ENCODE measurements at places on chromosomes 6 and 20.

GRCh38 chr6:121597654-121598053 lies 162.2 kb downstream of the GJA1 start:
- no peak for DNase-seq

DNA sequence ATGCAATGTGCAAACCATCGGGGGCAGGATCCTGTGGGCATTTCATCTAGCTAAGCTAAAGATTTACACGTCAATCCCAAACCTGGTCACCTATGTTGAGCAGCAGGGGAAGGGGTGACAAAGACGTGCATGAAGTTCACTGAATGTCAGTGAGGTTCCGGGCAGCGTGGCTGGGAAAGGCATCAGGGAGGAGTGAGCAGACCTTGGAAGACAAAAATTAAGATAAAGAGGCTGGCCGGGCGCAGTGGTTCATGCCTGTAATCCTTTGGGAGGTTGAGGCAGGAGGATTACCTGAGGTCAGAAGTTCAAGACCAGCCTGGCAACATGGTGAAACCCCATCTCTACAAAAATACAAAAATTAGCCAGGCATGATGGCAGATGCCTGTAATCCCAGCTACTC lies 126.1 kb downstream of the PREX1 start:
- no peak for DNase-seq

DNA sequence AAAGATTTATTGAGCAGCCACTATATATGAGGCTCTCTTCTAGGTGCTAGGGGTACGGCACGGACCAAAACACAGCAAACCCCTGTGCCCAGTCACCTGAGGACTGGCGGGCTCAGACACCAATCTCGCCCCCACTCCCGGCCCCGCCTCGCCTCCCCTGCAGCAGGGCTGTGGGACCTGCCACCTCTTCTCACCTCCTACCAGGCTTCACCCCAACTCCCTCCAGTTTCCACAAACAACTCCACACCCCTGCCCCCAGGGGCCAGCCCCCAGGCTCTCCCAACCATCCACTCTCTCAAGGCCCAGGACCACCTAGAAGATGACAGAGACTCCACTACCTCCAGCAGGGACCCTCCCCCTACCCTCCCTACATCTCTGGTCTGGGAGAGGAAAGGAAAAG lies 6.5 kb downstream of the TFEB start:
- DNase-seq: no peak

DNA sequence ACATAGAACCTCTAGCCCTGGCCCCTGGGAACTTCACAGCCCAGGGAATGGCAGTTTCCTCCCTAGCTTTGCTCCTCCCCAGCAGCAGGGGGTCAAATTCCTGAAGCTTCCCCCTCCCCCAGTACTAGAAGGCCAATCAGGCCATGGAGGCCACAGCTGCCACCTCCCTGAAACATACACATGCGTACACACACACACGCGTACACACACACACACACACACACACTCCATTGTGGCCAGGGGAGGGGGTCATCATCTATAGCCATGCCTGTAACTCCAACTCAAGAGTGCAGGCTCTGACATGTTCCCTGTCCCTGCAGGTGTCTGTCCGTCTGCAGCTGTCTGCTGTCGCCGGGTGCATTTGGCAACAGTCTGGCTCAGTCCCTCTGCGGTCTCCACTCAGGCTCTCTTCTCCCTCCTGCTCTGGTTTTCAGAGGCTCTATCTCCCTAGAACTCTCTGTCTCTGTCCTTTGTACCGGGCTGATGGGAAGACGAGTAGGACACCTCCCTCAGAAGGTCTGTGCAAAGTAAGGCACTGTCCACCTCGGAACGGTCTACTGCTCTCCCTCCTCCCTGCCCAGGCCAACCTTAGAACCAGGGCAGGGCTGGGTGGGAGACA lies 1.4 kb downstream of the LRFN2 start:
- DNase-seq: no peak

DNA sequence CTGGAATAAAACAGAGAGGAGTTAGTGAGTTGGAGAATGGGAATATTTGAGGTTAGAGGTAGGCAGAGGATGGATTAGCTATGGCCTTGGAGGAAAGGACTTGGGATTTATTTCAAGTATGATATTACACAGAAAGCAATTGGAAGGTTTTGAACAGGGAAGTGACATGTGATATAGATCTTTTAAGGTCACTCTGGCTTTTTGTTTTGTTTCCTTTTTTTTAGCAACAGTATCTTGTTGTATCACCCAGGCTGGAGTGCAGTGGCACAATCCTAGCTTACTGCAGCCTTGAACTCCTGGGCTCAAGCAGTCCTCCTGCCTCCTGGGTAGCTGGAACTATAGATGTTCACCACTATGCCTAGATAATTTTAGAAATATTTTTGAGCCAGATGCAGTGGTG lies 190.3 kb downstream of the UTRN start:
- DNase-seq: no peak

DNA sequence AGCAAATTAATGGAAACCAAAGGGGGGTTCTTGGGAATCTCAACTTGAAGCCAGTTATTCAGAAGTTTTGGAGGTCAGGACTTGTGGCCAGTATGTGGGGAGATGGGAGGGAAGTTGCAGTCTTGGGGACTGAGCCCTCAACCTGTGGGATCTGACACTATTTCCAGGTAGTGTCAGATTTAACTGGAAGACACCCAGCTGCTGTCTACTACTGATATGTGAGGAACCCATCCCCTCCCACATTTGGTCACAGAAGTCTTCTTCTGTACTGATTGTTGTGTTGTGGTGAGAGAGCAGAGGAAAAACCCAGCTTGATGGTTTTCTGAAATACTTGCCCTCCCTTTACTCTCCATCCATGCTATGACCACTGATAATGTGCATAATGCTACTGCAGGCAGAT lies 134.0 kb downstream of the QRSL1 start:
- DNase-seq: no peak

GRCh38 chr6:35160642-35161041 lies 19.5 kb upstream of the TCP11 start:
- no peak for DNase-seq

- no peak for DNase-seq
Measured at GRCh38 chr6:43858161-43859153, 88.4 kb downstream of the VEGFA start.

DNA sequence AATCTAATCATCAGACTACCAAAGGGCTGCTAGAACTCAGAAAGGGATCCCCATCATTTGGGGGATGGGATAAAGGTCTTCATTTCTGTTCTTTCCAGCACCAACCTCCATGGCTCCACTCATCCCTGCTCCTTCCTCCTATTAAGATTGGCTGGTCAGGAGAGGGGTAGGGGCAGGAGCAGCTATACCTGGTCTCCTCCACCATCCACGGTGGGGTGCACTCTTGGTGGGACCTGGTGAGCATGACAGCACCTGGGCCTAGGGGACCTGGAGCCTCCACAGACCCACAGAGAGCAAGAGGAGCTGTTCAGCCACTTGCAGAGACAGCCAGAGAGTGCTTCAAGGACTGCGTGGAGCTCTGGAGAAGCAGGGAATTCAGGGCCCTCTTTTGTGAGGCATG lies 6.1 kb upstream of the ULBP2 start:
- DNase-seq: no peak

GRCh38 chr6:159093609-159094443 lies 49.0 kb upstream of the TAGAP start:
- no peak for DNase-seq

DNA sequence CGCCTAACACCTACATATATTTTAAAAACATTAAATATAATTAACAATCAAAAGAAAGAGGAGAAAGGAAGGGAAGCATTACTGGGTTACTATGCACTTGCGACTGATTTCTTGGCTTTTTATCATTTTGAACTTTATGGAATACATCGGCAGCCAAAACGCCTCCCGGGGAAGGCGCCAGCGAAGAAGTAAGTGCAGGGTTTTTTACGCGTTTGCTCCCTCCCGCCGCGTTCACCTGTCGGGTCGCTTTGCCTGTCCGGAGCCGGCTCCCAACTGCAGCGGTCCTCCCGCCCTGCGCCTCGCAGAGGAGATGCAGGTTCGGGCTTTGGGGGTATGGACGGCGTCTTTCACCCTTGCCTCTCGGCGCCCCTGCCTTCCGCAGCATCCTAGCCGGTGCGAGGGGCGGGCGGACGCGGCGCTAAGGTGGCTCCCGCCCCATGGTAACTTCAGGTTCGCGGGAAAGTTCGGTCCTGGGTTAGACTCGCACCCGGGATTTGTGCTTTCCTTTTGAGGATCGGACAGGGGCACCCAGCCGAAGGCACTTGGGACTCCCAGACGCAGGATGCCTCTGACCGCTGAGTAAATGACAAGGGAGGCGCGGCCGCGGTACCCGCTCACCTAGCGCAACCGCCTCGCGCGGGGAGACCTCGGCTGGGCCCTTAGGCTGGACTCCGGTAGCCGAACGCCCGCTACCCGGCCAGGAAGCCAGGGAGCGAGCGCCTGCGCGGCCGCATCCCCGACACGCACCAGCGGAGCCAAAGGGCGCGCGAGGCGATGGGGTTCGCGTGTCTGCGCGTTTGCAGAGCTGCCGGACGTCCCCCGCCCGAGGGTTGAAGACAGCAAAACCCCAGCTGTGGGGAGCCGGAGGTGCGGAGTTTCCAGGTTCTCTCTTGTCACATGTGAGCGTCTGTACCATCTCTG lies 891 bp downstream of the RSPO3 start:
- DNase-seq: no peak

- no peak for DNase-seq
Measured at GRCh38 chr6:43742931-43743632, 26.9 kb upstream of the VEGFA start.

DNA sequence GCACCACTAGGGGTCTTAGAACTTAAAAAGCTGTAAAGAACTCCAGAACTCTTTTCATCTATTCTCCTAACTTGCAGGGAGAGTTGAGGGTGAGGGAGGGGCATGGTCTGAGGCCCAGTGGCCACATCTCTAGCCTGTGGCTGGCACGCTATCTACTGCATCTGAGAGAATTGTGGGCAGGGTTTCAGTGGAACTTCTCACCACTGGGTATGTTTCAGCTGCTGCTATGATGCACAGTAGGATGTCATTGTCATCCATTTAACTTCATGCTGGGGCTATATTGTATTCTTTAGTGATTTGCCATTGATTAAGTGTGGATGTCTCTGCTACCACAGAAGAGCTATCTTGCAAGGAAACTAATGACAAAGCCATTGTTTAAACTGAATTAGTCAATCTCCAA lies 4.5 kb downstream of the TMEM14A start:
- DNase-seq: no peak

DNA sequence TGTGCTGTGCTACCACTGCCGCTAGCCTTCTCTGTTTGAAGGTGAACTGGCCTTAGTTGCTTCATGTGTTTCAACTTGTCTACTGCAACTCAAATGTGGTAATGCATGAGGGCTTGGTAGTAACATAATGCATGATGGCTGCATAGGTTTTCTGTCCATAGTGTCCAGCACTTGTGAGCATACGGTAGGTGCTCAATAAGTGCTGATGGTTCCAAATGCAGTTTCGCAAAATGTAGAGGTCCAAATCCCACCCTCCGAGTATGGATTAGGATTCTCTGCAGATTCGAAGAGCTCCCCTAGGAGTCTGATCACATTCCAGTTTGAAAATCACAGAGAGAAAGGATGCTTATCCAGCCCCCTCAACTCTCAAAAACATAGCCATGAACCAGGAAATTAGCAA lies 64.2 kb downstream of the FGD2 start:
- no peak for DNase-seq

GRCh38 chr6:7546020-7546369 lies 4.5 kb downstream of the DSP start:
- DNase-seq: no peak

DNA sequence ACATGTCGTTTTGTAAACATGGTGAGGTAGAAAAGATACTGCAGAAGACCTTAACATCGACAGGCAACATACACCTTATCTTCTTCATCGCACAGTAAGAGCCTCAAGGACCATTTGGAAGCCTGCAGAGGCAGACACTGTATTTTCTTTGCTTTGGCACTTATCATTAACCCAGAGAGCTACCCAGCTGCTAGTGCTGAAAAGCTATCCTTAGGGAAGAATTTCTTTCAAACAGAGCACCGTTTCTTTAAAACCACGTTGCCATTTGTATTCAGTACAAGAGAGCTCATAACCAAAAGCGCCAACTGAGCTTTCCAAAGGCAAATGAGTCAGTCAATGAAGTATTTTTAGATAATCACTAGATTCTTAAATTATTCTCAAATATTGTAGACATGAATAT lies 306.6 kb downstream of the EPM2A start:
- DNase-seq: no peak

GRCh38 chr6:157908369-157909281 lies 73.0 kb upstream of the SYNJ2 start:
- DNase-seq: no peak

DNA sequence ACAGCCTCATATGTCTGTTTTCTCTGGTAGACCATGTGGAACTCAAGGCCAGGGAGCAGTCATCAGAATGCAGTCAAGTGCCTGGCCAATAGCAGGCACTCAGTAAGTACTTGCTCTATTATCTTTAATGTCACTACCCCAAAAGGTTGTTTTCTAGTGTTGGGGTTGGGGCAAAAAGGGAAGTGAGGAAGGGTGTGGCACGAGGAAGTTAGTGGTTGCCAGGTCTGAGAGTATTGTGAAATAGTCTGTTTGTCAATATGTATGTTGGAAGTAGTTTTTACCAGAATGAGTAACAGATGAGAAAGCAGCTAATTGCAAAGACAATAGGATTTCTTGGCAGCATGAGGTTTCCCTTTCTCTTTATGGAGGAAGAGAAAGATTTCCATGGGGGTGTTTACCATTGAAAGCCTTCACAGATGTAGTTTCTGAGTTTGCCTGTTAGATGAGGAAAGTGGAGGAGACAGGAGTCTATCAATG lies 59.5 kb upstream of the ARMH2 start:
- no peak for DNase-seq

DNA sequence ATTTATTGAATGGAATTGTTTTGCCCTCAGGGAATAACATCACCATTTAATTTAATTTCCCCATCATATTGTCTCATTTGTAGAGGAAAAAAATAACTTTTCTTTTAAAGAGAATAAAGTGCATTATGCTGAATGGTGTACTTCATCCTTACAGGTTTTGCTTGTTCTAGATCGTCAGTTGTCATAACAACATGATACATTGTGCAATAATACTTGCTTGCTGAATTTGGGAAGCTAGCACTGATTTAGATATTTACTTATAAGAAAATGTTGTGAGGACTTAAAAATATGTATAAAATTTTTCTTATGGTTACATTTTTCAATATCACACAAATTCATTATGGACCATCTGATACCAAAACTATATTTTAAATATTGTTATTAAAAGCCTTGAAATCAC lies 509.0 kb upstream of the POU3F2 start:
- no peak for DNase-seq

DNA sequence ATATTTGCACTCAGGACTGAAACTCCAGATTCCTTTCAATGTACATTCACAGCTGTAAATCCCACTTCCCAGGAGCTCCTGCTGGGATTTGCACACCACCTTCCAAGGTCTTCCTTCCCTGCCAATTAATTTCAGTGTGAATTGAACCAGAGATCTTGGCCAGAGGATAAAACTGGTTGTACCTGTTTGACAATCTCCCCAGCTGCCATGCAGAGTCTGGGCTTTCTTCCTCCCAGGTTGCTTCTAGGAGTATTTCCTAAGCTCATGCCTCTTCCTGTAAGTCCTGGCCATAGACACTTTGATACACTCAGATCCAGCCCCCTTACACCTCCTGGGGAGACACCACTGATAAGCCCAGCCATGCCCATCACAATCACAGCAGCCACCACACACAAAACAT lies 15.6 kb downstream of the MAFB start:
- DNase-seq: no peak

GRCh38 chr6:107064579-107065065 lies 36.6 kb downstream of the MTRES1 start:
- no peak for DNase-seq
